ENCODE measurements at places on chromosomes 7 and 10.

DNA sequence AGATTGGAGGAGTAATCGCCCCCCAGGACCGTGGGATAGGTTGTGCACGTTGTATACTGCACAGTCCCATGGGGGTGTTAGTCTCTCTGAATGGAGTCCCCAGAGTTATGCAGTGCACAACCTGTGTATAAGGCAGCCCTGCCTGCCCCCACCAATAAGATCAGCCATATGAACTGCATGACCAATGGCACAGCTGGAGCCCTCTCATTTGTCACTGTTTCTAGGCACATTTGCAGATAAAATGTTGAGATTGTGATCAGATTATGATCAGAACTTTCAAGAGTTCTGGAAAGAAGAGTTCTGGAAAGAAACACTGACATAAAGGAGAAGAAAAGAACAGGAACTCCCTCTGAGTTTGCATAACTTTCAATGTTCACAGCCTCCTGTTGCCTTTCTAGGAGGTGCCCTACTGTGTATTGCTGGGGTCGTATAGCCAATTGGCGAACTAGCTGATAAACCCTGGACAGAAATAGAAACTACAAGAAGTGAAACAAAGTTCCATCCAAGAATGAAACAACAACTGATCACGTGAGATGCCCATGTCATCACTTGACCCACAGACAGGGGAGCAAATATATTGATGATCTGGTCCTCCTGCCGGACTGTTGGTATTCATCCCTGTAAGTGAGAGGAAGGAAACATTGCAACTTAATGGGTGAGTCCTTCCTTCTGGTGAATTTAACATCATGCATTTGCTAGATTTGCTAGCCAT lies 49.6 kb upstream of the TOMM7 start:
- no peak for DNase-seq

DNA sequence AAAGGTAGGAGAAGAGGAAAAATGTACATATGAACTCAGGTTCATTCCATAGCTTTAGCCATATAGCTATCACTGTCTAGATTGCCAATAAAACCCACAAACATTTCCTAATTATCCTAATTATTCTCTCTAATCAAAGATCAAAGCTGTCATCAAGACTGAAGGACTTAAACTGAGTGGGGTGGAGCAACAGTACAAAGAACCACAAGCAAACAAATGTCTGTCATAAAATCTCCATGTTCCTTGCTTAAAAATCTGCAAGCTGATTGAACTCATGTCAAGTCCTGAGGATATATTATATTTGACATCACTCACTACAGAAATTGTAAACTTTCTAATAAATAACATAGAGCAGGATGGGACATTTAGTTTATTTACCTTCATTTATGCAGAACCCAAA lies 315.9 kb downstream of the SNX13 start:
- no peak for DNase-seq

- DNase-seq, result no peak
Measured at GRCh38 chr10:71402005-71402404, 5.3 kb downstream of the CDH23 start.

DNA sequence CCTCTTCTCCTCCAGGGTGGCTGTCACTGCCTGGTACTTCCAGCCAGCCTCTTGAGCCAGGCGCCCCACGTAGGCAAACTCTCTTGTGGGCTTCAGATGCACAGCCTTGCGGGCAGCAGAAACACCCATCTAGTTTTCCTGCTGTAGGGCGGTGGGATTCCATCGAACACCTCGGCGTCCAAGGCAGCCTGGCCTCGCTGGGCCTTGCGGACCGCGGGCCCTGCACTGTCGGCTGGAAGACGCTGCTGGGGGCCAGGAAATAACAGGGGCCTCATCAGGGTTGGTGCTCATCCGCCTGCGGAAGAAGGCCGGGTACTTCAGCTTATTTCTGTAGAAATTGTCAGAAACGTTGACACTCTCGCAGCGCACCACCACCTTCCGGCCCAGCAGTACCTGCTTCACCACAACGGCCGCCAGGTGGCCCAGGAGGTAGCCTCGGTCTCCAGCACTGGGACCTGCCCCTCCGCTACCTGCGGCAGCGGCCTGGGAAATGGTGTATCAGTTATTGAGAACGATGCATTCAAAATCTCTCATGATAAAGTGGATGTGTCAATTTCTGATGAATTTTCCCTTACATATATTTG lies 61.1 kb downstream of the WDFY4 start:
- DNase-seq, result no peak

DNA sequence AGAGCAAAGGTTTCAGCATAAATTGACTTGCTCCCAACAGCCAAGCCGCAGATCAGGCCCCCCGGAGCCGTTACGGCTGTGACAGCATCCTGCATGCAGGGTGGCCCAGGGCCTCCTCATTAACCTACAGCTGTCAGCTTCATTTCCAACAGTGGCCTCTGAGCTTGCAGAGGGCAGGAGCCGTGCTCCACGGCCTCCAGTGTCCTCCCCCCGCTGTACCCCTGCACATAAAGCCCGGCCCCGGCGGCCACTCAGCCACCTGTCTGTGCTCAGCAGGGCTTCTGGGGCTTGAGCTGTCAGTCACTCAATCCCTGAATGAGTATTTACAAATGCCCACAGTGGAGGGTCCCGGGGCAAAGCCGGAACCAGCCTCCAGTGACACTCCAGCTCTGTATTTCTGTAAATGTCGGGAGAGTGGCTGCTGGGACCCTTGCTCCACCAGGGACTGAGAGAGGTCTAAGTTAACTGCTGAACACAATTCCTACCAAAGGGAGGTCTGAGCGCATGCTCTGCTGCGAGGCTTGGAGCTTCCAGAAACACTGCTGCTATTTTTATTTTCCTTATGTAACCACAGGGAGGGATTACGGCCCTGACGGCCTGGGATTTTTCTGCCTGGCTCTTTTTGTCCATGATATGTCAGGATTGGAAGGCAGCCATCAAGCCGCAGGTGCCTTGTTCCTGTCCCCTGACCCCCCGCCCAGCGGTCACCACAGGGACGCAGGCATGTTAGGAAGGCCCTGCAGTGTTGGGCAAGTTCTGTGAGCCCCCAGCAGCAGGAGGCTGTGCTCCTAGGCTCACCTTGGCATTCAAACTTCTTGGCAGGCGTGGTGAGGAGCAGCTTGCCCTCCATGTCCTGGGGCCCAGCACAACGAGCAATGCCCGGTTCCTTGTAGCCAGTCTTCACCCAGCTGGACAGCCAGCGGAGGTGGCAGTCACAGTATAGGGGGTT lies 165.0 kb downstream of the SLIT1 start:
- DNase-seq, result no peak

GRCh38 chr7:479948-480499 lies 39.6 kb downstream of the PDGFA start:
- DNase-seq, result no peak

DNA sequence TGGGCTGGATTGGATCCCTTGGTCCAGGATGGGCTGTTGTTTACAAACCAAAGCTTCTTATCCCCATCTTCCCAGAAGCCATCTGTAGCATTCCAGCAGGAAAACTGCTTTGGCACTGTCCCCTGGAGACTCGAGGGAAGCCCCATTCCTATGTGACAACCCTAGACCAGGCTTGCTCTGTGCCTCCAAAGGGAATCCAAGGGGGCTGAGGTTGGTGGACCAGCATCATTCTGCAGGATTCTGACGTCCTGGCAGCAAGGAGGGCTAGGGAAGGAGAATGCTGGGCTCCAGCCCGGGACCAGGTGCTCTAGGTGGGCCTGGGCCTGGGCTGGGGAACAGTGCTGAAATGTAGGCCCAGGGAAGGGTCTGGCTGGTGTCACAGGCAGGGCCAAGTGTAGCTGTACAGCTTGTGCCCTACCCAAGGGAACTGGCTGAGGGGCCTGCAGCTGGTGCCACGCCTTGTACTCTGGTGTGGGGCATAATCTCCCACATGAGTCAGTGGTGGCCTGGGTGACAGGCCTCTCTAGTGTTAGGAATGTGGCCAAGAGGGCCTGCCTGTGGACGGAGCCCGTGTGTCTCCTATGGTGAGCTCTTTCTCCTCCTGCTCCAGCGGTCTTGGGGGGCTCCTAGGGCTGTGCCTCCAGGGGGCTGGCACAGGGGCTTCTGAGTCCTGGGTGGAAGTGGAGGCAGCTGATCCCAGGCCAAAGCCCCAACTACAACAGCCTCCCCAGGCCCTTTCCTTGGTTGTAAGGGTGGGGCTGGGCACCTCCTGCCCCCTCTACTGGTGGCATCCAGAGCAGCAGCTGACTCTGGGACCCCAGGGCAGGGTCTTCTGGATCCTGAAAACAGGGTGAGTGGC lies 25.2 kb downstream of the TRIM8 start:
- DNase-seq, result no peak

- DNase-seq, result no peak
Measured at GRCh38 chr7:140060788-140061606, 1.8 kb downstream of the PARP12 start.

DNA sequence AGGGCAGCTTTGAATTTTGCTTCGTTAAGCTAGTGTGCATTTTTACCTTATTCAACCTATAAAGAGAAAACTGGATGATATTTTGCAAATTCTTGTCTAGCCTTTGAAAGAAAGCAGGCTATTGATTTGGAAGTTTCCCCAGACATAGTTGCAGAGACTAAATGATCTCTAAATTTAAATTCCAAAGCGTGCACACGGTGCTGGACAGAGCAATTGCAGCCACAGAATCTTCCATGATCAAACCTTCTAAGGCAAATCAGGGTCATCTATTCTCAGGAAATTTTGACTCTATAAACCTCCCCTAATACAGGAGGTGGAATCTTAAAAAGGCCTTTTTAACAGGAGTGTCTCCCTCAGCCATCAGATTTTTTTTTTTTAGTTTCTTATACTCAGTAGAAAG lies 159.9 kb downstream of the MDFIC start:
- DNase-seq, result no peak

DNA sequence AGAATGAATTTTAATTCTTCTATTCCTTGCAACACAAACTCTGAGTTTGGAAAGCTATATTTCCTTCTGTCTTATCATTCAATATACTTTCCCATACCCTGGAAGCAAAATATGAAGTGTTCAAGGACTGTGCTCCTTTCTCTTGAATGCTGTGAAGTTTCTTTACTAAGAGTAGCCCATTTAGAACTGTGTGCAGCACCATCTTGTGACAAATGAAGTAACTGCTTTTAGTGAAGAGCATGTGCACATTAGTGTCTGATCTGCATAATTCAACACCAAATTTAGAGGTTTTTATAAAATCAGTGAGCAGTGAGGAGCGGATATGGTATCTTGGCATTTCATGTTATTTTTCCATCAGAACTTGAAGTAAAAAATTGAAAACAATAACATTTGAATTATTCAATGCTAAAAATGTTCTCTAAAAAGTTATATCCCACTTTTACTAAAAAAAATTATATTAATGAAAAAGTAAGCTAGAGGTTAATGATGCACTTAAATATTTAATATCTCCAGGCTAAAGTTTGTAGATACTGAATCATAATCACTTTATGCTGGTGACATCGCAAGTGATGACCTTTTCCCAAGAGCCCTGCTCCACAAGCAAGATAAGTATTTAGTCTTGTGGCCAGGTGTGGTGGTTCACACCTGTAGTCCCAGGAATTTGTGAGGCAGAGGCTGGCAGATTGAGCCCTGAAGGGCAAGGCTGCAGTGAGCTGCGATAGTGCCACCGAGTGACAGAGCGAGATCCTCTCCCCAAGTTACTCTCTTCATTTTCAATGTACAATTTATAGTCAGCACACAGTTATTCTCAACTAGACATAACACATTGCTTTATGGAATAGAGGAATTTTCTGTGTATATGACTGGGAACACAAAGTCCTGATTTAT lies 108.8 kb upstream of the PCLO start:
- no peak for DNase-seq

- no peak for DNase-seq
Measured at GRCh38 chr7:151597541-151598444, 78.1 kb upstream of the RHEB start.

- DNase-seq, result no peak
Measured at GRCh38 chr7:47283497-47284131, 298.3 kb downstream of the TNS3 start.

DNA sequence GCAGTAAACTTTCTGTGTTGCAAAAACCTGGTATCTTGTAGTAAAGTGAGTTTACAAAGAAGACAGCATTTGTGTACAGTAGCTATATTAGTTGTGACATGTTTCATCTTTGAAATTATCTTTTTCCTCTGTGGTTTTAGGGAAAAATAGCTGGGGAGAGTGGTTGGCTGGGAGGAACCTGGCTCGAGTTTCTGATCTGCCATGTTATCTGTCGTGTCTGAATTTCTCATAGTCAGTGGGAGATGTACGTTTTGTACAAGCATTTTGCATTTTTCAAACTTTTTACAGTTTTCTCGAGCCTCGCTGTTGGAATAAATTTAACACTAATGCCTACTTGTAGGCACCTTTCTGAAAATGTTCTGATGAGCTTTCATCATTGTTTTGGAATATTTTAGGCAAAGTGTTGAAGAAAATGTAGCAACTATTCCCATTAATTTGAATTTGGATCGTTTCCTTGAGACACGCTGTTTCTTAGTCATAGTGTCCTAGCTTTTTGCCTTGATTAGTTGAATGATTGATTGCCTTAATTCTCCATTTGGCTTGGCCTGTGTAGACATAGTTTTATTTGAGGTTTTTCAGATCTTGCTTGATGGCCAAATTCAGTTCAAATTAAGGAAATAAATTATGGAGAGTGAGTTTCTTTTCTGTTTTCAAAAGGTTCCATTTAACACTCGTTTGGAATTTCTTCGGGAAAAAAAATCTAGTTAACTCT lies 65.1 kb downstream of the CAMK1D start:
- DNase-seq, result no peak

GRCh38 chr7:70614237-70615045 lies 517.5 kb upstream of the GALNT17 start:
- DNase-seq, result peak; percentile 52

GRCh38 chr10:72081210-72081609 lies 7.1 kb downstream of the SPOCK2 start:
- DNase-seq, result no peak

DNA sequence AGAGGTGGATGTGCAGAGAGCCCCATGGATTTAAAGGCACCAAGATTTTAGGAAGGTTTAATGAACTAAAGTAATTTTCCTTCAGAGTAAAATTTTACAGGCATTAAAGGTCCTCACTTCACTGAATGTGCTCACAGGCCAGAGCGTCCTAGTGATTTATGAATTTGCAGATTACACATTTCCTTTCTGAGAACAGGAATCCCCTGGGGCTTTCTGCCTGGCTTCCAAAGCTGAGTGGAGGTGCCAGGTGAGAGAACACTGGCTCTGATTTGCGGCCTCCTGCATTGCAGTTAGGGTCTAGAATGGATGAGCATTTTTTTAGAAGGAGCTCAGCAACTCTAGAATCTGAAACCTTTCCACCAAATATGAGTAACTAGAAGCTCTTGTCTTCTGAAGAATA lies 194.3 kb downstream of the SORCS3 start:
- DNase-seq, result no peak

GRCh38 chr10:70756700-70757360 lies 28.3 kb downstream of the TBATA start:
- DNase-seq, result no peak

- no peak for DNase-seq
Measured at GRCh38 chr10:3526727-3527501, 258.1 kb downstream of the KLF6 start.

- no peak for DNase-seq
Measured at GRCh38 chr10:88431103-88431502, 152.0 kb downstream of the RNLS start.

GRCh38 chr10:13563481-13564445 lies 23.0 kb upstream of the PRPF18 start:
- no peak for DNase-seq

- DNase-seq, result no peak
Measured at GRCh38 chr7:1752111-1752510, 82.0 kb downstream of the ELFN1 start.
